Left renal pelvis (tissue), 4 donors: ENCODE measurements at places on chromosomes 16 and 17.

- DNase-seq: no peak
Observed at GRCh38 chr16:23802776-23803175, 33.0 kb upstream of the PRKCB start.

DNA sequence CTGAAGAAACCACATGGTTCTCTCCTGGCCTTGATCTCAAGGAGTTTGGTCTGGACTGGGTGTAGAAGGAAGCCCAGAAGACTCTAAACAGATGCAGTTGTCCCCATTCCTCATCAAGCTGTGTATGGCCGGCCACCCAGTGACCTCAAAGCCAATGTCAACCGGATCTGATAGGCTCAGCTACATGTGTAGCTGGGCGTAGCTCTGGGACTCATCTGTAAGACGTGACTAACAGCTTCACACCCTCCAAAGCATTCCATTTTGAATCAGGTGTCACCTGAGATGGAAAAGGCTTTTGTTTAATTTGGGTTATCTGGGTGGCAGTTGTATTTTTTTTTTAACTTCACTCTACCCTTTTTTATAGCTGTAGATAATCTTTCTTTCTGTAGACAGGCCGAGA lies 130.4 kb downstream of the ABCC12 start:
- no peak for DNase-seq

DNA sequence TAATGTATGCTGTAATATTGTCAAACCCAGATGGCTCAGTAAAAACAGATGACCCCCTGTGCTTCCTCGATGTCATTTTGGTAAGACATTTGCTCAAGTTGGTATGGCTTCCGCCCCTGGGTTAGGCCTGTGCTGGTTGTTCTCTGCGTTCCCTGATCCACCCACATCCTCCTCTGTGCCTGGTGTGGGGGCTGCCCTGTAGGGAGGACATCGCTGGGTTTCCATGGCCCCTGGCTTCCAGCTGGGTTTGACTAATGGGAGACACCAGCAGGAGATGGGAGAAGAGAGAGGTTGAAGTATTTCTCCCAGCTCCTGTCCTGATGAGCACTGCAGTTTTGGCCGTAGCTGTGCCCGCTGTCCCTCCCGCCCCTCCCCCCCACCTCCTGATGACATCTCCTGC lies 4.4 kb upstream of the MFAP4 start:
- no peak for DNase-seq

DNA sequence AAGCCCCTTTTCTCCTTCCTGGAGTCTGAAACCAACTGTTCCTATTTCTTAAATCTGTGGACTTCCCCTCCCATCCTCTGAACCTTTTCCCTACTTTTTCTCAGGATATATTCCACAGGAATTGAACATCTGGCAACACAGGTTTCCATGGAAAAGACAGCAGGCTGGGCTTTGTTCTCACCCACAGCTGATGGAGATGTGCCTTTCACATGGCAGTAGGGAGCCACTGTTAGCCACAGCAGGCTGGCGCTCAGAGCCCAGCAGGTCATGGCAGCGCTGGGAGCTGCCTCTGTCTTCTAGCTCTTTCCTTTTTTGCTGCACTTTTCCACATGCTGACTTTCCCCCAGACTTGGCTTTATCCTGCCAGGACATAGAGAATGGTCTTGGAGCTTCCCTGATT lies 116.4 kb upstream of the NLRP1 start:
- no peak for DNase-seq

GRCh38 chr16:13060932-13061331 lies 159.5 kb downstream of the SHISA9 start:
- no peak for DNase-seq

DNA sequence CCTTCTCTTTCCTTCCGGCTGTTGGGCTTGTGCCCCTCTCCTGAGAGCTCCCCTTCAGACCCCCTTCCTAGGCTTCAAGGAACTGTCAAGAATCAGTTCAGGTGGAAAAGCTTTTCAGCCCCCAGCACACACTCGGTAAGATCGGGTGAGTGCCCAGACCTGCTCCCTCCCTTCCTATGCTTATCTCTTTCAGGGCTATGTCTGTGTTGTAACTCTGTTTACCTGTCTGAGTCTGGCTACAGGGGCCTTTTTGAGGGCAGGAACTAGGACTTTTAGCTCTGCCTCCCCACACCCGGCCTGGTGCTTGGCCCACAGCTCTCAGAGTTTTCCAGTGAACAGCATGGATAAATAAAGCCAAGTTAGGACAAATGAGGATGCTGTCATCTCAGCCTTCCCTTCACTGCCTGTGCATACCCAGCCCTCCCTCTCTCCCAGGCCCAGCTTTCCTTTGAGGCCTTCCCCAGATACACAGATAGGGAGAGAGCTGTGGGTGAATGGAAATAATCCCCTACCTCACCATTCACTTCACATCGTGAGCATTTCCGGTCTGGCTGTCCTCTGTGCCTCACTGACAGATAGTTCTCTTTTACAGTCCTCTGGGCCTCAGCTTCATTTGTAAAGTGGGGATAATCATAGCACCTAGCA lies 5.7 kb upstream of the MRPS23 start:
- no peak for DNase-seq

- no peak for DNase-seq
Observed at GRCh38 chr16:65989861-65990604, 376.5 kb upstream of the CDH5 start.

DNA sequence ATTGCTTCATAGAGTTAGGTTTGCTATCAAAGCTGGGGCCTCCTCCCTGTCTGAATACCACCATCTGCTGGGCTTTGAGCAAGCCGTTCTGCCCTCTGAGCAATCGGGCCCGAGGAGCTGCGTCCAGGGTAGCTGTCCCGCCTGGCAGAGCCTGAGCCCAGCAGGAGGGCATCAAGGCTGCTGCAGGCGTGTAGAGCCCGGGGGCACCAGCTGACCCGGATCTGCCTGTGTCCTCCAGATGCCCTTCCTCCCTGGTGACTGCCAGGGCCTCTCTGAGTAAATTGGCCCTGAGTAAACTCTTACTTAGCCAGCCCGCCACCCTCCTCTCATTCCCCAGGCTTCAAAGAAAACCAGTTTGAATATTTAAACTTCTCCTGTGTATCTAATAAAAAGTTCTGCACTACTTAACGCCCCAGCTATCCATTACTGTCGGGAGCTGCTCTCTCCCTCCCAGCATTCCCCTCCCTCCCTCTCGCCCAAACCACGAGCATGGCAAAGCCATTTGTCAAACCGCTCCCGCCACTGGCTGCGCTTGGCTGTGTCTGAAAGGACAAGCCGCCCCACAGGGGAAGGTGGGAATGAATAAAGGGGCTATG lies 16.4 kb downstream of the CDK5RAP3 start:
- no peak for DNase-seq

GRCh38 chr17:40577611-40578065 lies 12.4 kb upstream of the CCR7 start:
- DNase-seq: no peak

- DNase-seq: no peak
Observed at GRCh38 chr17:41416479-41416878, 7.9 kb downstream of the KRT37 start.

- DNase-seq: no peak
Observed at GRCh38 chr17:34246446-34246845, 8.6 kb upstream of the CCL2 start.

- no peak for DNase-seq
Observed at GRCh38 chr17:81494626-81495377, 17.8 kb downstream of the ACTG1 start.

DNA sequence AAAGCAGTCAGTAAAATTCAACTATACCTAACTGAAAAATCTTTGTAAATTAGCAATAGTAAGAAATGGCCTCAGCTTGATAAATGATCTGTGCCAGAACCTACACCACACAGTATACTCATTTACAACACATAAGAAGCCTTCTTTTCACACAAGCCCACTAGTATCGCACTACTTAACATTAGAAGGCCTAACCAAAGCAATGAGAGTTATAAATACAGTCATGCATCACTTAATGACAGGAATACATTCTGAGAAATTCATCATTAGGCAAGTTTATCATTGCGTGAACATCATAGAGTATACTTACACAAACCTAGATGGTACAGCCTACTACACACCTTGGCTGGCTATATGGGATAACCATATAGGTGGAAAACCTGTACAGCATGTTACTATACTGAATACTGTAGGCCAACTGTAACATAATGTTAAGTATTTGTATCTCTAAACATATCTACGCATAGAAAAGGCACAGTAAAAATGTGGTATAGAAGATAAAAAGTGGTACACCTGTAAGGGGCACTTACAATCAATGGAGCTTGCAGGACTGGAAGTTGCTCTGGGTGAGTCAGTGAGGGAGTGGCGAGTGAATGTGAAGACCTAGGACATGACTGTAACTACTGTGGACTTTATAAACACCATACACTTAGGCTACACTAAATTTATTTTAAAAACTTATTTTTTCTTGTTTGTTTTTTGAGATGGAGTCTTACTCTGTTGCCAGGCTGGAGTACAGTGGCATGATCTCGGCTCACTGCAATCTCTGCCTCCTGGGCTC lies 126.5 kb upstream of the CORO6 start:
- DNase-seq: no peak

- no peak for DNase-seq
Observed at GRCh38 chr17:61135782-61136181, 263.9 kb upstream of the TBX2 start.

DNA sequence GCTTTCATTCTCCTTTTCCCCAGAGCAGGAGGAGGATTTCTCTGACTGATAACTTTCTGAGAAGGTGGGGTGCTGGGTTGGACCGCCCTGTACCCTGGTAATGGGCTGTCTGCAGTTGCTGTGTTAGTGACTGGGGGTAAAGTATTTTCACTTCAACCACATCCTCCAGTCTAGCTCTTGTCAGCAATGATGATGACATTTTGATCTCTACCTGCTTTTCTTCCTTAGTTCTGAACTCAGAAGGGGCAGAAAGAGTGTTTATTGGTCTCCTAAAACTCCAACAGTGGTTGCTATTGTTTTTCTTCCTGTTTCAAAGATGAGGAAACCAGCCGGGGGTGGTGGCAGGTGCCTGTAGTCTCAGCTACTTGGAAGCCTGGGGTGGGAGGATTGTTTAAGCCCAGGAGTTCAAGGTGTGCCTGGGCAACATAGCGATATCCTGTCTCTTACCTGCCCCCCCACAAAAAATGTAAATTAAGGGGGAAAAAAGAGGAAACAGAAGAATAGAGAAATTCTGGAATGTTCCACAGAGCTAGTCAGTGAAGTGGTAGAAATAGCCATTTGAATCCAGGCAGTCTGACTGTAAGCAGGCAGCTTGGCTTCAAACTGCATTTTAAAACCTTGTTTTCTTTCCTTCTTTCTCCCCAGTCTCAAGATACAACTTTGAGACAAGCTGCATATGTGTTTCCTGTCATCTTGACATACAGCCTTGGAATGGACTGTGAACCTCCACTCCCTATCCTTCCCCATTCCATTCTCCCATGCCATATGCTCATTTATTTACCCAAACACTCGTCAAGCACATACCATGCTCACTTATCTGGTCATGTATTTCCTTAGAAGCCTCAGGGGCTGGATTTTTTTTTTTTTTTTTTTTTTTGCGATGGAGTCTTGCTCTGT lies 3.3 kb upstream of the N4BP1 start:
- no peak for DNase-seq

GRCh38 chr17:1108478-1108764 lies 71.4 kb downstream of the ABR start:
- no peak for DNase-seq

DNA sequence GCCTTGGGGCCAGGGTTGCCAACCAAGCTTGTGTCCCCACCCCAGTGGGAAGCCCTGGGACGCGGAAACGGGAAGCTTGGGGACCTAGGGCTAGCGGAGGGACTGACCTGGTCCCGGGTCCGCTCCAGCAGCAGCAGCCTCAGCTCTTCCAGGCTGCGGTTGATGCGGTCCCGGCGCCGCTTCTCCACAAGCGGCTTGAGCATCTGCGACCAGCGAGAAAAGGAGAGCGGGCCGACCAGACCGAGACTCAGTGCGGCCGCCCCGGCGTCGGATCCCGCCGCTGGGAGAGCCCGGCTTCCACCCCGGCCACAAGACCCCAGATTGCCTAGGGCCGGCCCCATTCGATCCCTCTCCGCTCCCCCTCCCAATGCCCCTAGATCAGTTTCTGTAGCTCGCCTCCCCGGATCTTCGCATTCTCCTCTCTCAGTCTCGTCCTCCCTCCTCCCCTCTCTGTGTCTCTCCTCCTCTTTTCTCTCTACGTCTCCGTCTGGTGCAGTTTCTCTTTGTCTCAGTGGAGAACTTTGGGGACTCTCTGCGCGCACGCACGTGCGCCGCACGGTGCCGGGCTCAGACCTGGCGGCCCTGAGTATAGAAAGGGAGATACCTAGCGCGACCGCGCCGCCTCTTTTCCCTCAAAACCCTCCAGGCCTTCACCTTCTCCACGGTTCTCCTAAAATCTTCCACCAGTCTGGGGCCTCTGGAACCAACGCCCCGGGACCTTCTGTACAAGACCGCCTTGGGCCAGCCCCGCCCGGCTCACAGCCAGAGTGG lies 797 bp downstream of the HES7 start:
- no peak for DNase-seq

DNA sequence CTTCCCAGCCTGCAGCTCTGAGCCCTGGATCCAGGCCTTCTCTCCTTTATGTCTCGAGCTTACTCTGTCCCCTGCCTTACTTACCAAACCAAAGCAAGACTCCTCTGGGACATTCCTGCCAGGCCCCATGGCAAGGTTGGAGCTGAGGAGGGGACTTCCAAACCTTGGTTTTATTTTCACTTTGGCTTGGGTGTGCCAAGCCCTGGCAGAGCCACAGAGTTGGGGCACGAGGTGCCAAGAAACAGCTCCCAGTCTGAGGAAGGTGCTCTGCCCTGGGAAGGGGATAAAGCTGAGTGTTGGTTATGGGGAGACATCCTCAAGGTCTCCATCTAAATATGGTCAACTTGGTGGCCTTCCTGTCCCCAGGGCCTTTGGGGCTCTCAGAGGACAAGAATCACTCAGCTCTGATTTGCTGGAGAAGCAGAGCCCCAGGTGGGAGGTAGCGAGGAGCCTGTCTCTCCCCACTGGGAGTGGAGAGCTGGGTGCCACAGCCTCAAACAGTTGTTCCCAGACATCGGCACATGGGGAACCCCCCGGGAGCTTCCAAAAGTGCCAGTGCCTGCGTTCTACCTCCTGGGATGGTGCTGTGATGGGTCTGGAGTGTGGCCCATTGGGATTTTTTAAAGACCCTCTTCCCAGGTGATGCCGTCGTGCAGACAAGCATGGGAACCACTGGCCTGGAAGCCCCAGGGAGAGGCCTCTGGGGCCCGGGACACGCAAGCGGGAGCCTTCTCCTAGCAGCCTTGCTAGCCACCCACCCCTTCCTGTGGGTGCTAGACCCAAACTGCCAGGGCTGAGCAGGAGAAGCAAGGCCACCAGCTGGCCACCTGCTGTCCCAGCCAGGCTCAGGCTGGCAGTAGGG lies 10.3 kb downstream of the NLRC5 start:
- DNase-seq: no peak

- no peak for DNase-seq
Observed at GRCh38 chr16:76428858-76429257, 151.7 kb downstream of the CNTNAP4 start.

DNA sequence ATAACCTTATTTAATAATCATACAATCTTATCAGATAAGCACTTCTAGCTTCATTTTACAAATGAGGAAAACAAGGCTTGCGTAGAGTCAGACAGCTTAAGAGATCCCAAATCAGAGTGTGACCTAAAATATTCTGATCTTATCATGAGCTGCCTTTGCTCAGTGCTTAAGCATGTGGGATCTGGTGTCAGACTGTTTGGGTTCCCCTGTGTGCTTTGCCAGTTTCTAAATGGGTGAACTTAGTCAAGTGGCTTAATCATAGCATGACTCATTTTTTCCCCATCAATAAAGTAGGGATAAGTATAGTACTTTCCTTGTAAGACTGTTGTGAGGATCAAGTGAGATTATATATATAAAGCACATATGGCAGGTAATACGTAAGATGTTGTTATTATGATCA lies 612.6 kb upstream of the C16orf82 start:
- DNase-seq: no peak
